Activated T-cell treated with anti-CD3 and anti-CD28 coated beads, Interleukin-2, amount 50 U/mL, for 72 hours (primary cell): ENCODE measurements at places on chromosomes 6 and 20. TPM values are rescaled to one million over a fixed set of nuclear protein-coding genes. Genes with fewer than 3 reads are reported as not detected.

DNA sequence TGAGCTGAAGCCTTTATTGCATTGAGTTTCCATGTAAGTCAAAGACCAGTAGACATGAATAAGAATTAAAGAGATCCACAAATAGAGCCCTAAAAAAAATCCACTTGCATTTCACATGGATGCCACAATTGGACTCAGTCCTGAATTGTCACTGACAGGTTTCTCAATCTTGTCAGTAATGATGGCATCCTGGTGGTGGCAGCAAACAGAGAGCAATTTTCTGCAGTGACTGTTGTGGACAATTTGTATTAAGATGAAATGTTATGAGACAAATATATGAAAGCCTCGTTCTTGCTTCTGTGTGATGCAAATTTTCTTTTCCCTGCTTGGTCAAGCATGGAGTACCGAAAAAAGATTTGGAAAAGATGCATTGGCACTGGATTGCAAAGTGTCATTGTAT is 278.9 kb downstream of the SAMD5 start:
- DNase-seq: no peak

DNA sequence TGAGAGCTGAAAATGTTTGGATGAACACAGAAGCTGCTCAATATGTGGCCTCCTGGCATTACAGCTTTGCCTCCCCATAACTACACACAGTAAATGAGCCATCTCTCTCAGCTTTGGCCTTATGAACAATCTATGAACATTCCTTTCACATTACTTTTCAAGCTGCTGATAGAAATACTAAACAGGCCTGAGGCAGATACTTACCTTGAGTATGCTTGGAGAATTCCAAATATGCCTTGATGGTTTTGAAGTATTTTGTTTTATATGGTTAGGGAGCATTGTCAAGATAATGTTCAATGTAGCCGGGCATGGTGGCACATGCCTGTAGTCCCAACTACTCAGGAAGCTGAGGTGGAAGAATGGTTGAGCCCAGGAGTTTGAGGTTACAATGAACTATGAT is 104.5 kb downstream of the CD24 start:
- DNase-seq: no peak

DNA sequence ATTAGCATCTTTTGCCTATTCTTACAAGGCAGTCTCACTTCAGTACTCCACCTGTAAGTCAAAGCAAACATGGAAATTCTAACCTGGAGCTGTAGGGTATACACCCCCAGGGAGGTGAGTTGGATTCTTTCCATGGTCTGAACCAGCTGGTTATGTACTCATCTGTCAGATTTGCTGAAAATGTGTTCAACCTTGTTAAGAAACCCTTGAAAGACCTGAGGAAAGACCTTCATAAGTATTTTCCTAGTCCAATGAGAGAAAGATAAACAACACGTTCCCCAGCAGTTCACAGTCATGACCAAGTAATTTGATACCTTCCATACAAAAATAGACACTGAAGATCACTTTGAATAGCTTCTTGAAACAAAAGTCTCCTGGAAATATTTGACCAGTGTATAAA is 42.5 kb downstream of the ID4 start:
- DNase-seq: no peak

DNA sequence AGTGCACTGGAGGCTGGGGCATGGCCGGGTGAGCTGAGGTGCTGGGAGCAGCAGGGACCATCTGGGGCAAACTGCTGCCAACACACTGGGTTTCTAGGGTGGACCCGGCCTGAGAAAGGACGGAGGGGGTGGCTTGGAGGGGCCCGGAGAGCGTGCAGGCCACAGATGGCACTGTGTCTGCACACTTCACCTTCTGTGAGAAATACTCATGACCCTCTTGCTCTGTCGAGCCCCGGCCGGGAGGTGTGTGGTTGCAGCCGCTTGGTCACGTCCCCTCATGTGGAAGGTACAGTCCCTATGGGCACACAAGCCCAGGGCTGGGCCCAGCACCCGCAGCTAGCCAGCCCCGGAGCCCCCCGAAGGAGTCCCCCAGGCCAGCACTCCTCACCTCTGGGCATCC is 59.7 kb downstream of the RBM38 start:
- no peak for DNase-seq

DNA sequence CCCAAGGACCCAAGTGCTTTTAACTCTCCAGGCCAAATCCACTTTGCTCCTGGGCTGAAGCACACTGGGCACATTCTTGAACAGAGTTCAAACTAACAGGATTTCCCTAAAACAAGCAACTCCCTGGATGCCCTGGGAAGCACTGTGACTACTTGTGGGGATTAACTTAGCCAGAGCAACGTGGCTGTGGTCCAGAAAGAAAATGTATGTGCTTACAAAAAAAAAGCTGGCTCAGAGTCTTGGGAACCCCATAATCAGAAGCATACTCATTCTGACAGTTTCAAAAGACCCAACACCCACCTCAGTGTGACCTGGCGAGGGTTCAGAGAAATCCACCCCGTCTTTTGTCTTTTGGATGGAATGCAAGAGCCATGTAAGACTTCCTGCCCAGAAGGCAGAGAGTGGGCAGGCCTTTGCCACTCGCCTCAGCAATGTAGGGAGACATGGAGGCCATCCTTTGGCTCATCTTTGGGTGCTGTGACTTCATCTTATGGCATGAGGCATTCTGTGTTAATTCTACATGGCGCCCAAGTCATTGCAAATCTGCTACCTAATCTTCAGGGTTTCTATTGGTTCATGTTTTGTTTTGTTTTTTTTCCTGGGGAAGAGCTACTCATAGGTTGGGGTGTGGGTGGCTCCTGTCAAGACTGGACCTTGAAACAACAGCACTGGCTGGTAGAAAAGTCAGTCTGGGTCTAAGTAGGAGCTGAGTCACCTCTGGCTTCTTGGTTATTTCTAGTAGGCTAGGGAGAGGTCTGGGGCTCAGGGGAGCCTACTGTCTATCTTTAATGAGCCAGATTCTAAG is 248.6 kb upstream of the SUPT3H start:
- DNase-seq: peak; percentile 56

The MYL9 gene
- 2.0 TPM for total RNA-seq

- DNase-seq: no peak
These were observed 90.0 kb upstream of the BACH2 start for GRCh38 chr6:90386399-90387382.

The CBLN4 gene
- total RNA-seq: not detected

GRCh38 chr6:160198606-160199211 is 59.9 kb downstream of the SLC22A2 start:
- no peak for DNase-seq

DNA sequence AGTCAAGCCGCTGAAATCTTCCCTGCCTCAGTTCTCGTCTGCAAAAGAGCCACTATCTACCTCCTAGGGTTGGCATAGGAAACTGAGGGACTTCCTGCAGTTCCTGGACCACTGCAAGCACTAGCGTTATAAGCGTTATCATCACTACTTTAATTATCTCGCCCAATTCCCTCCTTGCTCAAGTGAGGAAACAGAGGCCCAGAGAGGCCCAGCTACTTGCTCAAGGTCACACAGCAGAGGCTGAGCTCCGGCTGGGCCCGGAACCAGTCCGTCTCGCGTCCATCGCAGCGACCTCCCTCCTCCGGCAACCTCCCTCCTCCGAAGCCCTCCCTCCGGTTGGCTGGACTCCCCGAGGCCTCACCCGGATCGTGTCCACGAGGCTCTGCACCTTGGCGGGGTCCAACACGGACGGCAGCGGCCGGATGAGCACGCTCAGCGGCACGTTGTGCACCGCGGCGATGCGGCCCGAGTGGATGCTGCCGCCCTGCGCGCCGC is 338 bp downstream of the SRXN1 start:
- no peak for DNase-seq
